ENCODE measurements at places on chromosomes 4 and X. TPM values are rescaled to one million over a fixed set of nuclear protein-coding genes. Genes with fewer than 3 reads are reported as not detected.

GRCh38 chr4:54543088-54543795, 114.5 kb upstream of the KIT start:
- H3K4me1 ChIP-seq = peaks cover 10% of the 10 kb centered on the region
- no peak overlapping the region for H3K27ac ChIP-seq
- H3K27me3 ChIP-seq = no peaks in the 10 kb centered on the region
- no peak for DNase-seq

- no peak overlapping the region for H3K27ac ChIP-seq
- H3K4me1 ChIP-seq = no peaks in the 10 kb centered on the region
- H3K36me3 ChIP-seq = no peaks in the 10 kb centered on the region
- H3K4me3 ChIP-seq = no peak overlapping the region
- DNase-seq = no peak
Measured at GRCh38 chrX:48493890-48494364, 14.9 kb upstream of the PORCN start.

GRCh38 chr4:53916431-53916889, 147.9 kb downstream of the CHIC2 start:
- no peaks in the 10 kb centered on the region for H3K27me3 ChIP-seq
- H3K27ac ChIP-seq = no peak overlapping the region
- DNase-seq = no peak

GRCh38 chr4:3313139-3313538, 20.3 kb downstream of the RGS12 start:
- no peaks in the 10 kb centered on the region for H3K27me3 ChIP-seq
- no peak for DNase-seq
- peaks cover 3% of the 10 kb centered on the region for H3K4me1 ChIP-seq

GRCh38 chr4:170089668-170090351, at the start of gene AADAT:
Gene AADAT, minus strand, starts transcription at chr4:170089956. Its CDS starts 266 bp downstream, at chr4:170089690.
- peak; percentile 82 for DNase-seq
- H3K27me3 ChIP-seq = no peaks in the 10 kb centered on the region
- peak within 1 kb of the TSS; percentile 57 for H3K27ac ChIP-seq
- H3K4me3 ChIP-seq = peak within 1 kb of the TSS; percentile 71
- H3K4me1 ChIP-seq = peaks cover 20% of the 10 kb centered on the region
- peaks cover 4% of the 10 kb centered on the region for H3K36me3 ChIP-seq

- DNase-seq = peak; percentile 28
- H3K4me1 ChIP-seq = no peaks in the 10 kb centered on the region
- H3K27ac ChIP-seq = no peak overlapping the region
- no peak overlapping the region for H3K4me3 ChIP-seq
- no peaks in the 10 kb centered on the region for H3K27me3 ChIP-seq
Measured at GRCh38 chrX:130575831-130576389, 174.1 kb downstream of the RBMX2 start.

DNA sequence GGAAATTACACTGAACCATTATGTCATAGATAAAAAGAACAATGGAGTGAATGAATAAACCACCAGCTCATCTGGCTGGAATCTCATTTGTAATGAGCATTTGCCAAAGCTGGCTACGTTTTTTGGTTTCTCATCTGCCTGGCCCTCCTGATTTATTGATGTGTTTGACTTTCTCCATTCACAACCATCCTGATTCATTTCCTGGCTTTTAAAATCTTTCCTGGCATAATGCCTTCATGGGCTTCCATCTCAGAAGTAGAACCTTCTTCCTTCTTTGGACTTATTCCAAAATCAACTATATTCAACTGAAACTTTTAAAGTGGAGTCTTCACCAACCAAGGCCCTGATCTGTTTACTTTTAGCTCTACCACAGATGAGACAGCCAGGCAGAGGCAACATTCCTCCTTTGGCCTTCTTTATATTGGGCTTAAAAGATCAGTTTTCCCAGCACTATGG, 36.0 kb upstream of the ARSJ start:
- no peaks in the 10 kb centered on the region for H3K27me3 ChIP-seq
- no peaks in the 10 kb centered on the region for H3K4me1 ChIP-seq
- no peaks in the 10 kb centered on the region for H3K36me3 ChIP-seq
- no peak overlapping the region for H3K27ac ChIP-seq
- H3K4me3 ChIP-seq = no peak overlapping the region

- H3K4me1 ChIP-seq = no peaks in the 10 kb centered on the region
- no peaks in the 10 kb centered on the region for H3K27me3 ChIP-seq
- DNase-seq = no peak
- H3K27ac ChIP-seq = no peak overlapping the region
Measured at GRCh38 chr4:12488672-12489071, 995.5 kb downstream of the RAB28 start.

- H3K4me3 ChIP-seq = no peak overlapping the region
- no peaks in the 10 kb centered on the region for H3K4me1 ChIP-seq
- DNase-seq = no peak
- H3K27me3 ChIP-seq = no peaks in the 10 kb centered on the region
- no peak overlapping the region for H3K27ac ChIP-seq
Measured at GRCh38 chr4:44738615-44739014, 12.3 kb upstream of the GNPDA2 start.

DNA sequence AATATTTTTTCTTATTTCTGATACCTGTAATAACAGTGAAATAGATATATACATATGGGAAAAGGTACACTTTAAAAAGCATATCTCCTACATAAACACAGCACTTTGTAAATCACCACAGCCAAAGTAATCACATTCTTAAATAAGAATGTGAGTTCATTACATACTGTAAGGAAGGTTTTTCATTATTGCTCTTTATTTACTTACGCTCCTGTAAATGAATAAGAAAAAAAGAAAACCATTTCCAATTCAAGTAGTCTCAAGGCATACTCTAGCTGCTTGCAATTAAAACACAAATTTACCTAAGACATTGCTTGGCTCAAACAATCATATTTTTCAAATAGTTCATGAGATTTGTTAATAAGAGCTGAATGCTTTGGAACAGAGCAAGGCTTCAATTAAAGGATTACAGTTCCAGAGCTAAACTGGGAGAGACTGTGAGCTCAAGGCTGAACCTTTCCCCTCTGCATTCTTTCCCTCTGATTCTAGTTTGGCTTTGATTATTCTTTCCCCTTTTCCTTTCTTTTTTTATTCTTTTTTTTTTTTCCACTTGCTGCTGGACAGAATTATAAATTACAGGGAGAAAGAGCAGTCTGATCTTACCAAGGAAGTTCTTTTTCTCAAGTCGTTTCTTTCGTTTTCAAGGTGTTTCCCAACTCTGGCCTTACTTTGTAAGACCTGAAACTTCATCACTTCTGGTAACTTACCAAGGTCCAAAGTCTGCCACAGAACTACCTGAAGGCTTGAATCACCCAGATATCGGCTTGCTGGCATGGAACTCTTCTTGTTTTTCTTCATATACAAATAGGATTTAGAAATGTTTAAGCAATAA, 278.3 kb downstream of the INPP4B start:
- no peaks in the 10 kb centered on the region for H3K27me3 ChIP-seq
- peak overlapping the region; percentile 63 for H3K27ac ChIP-seq
- H3K4me3 ChIP-seq = no peak overlapping the region
- H3K36me3 ChIP-seq = no peaks in the 10 kb centered on the region
- no peaks in the 10 kb centered on the region for H3K4me1 ChIP-seq
- DNase-seq = no peak

- DNase-seq = no peak
- H3K27me3 ChIP-seq = no peaks in the 10 kb centered on the region
- no peaks in the 10 kb centered on the region for H3K4me1 ChIP-seq
Measured at GRCh38 chrX:72395237-72395636, 89.5 kb upstream of the CITED1 start.

DNA sequence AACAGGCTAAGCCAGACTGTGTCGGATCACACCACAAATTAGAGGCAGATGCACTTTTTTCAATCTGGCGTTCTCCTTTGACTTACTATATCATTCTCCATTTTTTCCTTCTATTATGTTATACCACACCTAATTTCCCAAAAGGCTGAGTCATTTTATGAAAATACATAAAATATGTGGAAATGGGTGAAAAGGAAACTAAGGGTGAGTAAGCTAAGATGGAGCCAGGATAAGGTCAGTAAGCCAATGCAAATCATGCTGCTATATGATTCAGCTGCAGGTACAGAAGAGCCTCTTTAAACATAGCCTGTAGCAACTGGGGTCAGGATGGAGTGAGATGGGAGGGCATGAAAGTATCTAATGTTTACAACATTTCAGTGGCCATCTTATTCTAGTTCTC, 94.0 kb upstream of the TEX13A start:
- no peaks in the 10 kb centered on the region for H3K27me3 ChIP-seq
- DNase-seq = no peak
- H3K36me3 ChIP-seq = no peaks in the 10 kb centered on the region
- H3K4me1 ChIP-seq = no peaks in the 10 kb centered on the region
- no peak overlapping the region for H3K27ac ChIP-seq

DNA sequence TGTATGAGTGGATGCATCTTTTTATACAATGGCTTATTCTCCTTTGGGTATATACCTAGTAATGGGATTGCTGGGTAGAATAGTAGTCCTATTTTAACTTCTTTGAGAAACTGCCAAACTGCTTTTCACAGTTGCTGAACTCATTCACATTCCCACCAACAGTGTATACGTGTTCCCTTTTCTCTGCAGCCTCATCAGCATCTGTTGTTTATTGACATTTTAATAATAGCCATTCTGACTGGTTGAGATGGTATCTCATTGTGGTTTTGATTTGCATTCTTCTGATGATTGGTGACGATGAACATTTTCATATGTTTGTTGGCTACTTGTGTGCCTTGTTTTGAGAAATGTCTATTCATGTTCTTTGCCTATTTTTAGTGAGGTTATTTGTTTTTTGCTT, 687.0 kb upstream of the EPHA5 start:
- no peaks in the 10 kb centered on the region for H3K4me1 ChIP-seq
- H3K27me3 ChIP-seq = no peaks in the 10 kb centered on the region
- H3K27ac ChIP-seq = no peak overlapping the region
- DNase-seq = no peak
- H3K4me3 ChIP-seq = no peak overlapping the region

- H3K27ac ChIP-seq = no peak overlapping the region
- no peak overlapping the region for H3K4me3 ChIP-seq
- no peaks in the 10 kb centered on the region for H3K36me3 ChIP-seq
- H3K27me3 ChIP-seq = no peaks in the 10 kb centered on the region
- no peak for DNase-seq
Measured at GRCh38 chrX:84469226-84469625, 33.0 kb downstream of the HDX start.

GRCh38 chrX:153722704-153723350, 1.4 kb downstream of the BCAP31 start:
- no peaks in the 10 kb centered on the region for H3K36me3 ChIP-seq
- H3K27me3 ChIP-seq = no peaks in the 10 kb centered on the region
- H3K4me3 ChIP-seq = peak overlapping the region; percentile 75
- H3K27ac ChIP-seq = peak overlapping the region; percentile 90
- DNase-seq = peak; percentile 40

DNA sequence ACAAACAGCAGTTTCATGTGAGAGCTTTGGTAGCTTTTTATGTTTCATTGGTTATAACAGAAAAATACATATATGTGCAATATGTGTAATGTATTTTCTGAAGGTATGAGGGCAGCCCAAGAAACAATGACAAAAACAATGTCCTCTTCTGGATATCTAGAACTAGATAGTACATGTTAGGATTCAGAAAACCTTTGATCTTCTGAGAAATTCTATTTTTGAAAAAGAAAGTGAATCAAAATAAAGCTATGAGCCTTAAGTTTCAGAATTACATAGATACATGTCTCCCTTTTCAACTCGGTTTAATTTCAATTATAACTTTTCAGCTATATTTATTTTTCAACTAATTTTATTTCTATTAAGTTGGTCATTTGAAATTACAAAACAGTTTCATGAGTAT, 131.9 kb downstream of the REELD1 start:
- no peak overlapping the region for H3K4me3 ChIP-seq
- no peak for DNase-seq
- H3K4me1 ChIP-seq = no peaks in the 10 kb centered on the region
- H3K27me3 ChIP-seq = no peaks in the 10 kb centered on the region

- no peaks in the 10 kb centered on the region for H3K36me3 ChIP-seq
- DNase-seq = no peak
- no peaks in the 10 kb centered on the region for H3K4me1 ChIP-seq
- H3K27me3 ChIP-seq = no peaks in the 10 kb centered on the region
- H3K27ac ChIP-seq = no peak overlapping the region
- no peak overlapping the region for H3K4me3 ChIP-seq
Measured at GRCh38 chr4:147465461-147465860, 15.4 kb upstream of the EDNRA start.

DNA sequence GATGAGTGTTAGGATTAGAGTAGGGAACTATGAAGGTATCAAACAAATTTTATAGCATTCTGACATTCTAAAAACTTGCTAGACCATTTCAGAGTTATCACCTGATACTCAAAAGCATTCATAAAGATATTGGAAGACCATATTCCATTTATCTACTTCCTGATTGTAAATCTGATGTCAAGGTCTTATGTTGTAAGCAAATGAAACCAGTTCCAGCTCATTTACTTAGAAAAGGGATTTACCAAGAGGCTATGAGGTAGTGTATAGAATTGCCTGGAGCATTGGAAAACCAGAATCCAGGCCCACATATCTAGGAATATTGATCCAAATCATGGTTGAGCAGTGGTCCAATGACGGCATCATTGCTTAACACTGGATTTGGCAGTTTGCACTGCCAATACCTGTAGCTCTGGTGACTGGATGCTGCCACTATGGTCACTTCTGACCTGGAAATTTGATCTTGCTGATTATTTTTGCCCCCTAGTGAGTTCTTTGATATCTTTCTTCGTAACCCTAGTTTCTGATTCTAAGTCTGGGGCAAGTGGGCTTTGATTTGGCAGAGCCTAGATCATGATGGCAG, 25.4 kb downstream of the ARFIP1 start:
- H3K4me3 ChIP-seq = no peak overlapping the region
- H3K4me1 ChIP-seq = peaks cover 8% of the 10 kb centered on the region
- H3K27me3 ChIP-seq = no peaks in the 10 kb centered on the region
- H3K27ac ChIP-seq = no peak overlapping the region

DNA sequence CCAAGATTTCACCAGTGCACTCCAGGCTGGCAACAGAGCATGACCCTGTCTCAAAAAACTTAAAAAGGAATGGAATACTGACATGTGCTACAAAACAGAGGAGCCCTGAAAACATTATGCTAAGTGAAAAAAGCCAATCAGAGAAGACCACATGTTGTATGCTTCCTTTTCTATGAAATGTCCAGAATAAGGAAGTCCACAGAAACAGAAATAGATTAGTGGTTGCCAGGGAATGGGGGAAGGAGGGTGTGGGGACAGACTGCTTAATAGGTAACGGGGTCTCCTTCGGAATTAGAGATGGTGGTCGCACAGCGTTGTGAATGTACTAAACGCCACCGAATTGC, 30.1 kb upstream of the KIAA0232 start:
- H3K4me1 ChIP-seq = peaks cover 20% of the 10 kb centered on the region
- no peak overlapping the region for H3K27ac ChIP-seq
- no peaks in the 10 kb centered on the region for H3K27me3 ChIP-seq
- no peak for DNase-seq
- no peak overlapping the region for H3K4me3 ChIP-seq
- H3K36me3 ChIP-seq = no peaks in the 10 kb centered on the region

- H3K4me1 ChIP-seq = no peaks in the 10 kb centered on the region
- no peaks in the 10 kb centered on the region for H3K36me3 ChIP-seq
- H3K27me3 ChIP-seq = no peaks in the 10 kb centered on the region
- no peak for DNase-seq
- no peak overlapping the region for H3K4me3 ChIP-seq
- H3K27ac ChIP-seq = no peak overlapping the region
Measured at GRCh38 chr4:108703966-108704365, 53.6 kb downstream of the OSTC start.

RUFY3 gene
- total RNA-seq = 108 TPM

SOX3 gene
- 0.10 TPM for total RNA-seq

MED12 gene
- 42.1 TPM for total RNA-seq

PPP1R2C gene
- total RNA-seq = not detected

MAGEA10 gene
- total RNA-seq = not detected

YTHDC1 gene
- 104 TPM for total RNA-seq

FRG2 gene
- not detected for total RNA-seq

MTMR1 gene
- total RNA-seq = 16.1 TPM

PABPC1L2A gene
- not detected for total RNA-seq

RAB9B gene
- 0.84 TPM for total RNA-seq

CDX4 gene
- total RNA-seq = not detected

MAGIX gene
- 8.5 TPM for total RNA-seq

SPANXD gene
- total RNA-seq = not detected

SPACA5 gene
- not detected for total RNA-seq
